ENCODE measurements at places on chromosomes 3 and 15.
A peak's percentile ranks its signal among the peaks of the same experiment; 100 is the strongest.

DNA sequence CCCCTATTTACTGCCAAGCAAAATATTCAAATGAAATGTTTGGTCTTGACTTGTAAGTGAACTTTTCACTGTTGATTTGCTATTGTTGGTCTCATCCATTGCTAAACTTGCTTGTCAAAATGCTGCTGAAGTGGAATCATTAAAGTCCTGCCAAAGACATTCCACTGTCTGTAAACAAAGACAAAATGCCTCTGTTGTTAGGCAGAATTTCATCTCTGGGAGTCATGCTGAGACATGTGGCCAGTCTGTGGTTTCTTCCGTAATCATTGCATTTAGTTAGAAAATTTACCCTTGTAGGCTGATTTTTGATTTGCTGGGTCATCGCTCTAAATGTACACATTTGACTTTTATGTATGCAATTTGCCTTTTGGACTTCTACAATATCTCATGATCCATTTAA is 577.7 kb downstream of the MECOM start:
- DNase-seq: peak; percentile 4

DNA sequence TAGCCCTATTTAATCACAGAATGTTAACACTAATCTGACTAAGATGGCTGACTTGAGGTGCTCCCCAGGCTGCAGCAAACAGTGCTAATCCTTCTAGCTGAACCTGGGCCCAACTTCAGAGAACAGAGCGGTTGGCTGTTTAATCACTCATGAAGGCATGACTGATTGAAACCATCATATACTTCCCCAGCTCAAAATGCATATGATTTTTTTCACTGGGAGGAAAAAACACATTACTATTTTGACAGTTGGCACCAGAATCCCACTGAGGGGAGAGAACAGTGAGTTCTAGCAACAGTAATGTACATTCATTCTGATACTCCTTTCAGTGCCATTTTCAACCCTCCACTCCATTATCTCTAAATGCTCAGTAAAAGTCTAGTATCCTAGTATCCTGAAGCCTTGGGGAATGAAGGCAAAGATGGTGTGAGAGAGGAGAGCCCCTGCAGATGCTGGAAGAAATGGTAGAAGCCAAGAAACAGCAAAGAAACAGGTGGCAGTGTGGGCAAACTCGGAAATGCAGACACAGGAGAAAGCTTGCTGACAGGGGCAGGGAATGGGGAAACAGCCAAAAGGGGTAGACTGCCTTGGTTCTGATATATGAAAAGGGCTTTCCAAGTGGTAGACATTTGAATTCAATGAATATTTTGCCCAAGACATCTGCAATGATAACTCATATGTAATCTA is 34.4 kb upstream of the CASR start:
- no peak for DNase-seq

DNA sequence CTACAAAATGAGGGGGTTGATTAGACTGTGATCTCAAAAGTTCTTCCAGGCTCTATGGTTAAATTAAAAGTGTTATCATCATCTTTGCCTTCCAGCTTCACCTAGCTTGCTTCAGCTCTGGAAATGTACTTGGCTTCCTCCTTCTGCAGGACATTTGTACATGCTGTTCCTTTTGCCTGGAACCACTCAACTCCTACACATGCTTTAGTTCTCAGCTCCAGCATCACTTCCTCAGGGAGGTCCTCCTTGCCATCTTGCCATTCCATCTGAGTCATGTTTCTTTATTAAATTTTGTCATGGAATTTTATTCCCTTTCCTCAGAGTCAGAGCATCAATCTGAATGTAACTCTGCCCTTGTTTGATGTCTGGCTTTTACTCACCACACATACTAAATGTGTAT is 158.6 kb upstream of the FEZF2 start:
- DNase-seq: no peak

- no peak for DNase-seq
Measured at GRCh38 chr3:15331606-15332404, 581 bp downstream of the SH3BP5 start.

DNA sequence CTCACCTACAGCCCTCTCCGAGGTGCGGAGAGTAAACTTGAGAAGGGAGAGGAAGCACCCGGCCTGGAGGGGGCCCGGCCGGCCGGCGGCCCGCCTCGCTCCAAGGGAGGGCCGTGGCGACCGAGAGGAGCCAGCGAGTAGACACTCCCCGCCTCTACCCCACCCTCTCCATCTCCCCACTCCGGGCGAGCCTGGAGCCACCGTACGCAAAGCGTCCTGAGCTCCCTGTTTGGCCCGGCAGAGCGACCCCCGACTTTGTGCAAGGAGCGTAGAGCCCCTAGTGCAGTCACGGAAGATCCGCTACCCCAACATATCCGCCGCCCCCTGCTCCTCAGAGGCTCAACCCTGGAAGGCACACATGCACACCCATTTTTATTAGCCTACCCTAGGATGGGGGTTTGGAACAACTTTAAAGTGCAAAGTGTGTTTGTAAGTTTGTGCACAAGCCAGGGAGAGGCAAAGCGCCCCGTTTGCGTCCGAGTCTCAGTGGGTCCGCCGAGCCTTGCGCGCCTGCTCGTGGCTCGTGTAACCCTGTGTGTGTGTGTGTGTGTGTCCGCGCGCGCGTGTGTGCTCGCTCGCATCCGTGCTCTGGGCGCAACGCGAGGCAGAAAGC is 508 bp upstream of the SMAD6 start:
- peak; percentile 80 for DNase-seq

- no peak for DNase-seq
Measured at GRCh38 chr15:98794211-98794610, 145.9 kb downstream of the IGF1R start.

DNA sequence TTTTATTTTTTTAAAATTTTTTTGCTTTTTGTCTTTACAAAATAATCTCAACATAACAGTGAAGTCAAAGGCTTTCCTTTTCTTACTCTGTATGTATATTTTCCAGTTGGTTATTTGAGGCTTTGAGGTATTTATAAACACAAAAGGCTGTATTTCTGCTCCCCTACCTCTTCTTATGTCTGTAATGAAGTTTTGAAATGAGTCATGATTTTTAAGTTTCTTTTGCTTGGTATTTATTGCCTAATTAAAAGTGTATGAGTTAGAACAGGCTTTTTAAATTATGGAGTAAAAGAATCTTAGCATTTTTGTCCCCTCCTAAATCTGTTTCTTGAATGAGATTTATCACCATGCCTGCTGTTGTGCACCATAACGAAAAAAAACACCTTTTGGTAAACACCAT is 66.0 kb downstream of the DCUN1D1 start:
- DNase-seq: no peak

DNA sequence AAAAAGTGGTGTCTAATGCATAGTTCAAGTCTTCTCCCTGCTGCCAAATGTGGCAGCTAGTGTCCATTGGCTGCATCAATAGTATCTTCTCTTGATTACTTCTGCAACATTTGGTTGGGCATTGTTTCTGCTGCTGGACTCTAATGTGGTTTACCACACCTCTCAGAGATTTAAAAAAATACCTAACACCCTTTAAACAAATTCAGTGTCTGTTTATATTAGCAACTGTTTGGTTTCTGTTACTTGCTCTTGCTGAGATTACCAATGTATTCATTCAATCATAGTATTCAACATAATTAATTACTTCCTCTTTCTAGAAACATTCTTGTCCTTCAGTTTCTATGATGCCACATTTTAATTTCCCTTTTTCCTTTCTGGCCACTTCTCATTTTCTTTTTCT is 20.3 kb upstream of the NECTIN3 start:
- DNase-seq: no peak

DNA sequence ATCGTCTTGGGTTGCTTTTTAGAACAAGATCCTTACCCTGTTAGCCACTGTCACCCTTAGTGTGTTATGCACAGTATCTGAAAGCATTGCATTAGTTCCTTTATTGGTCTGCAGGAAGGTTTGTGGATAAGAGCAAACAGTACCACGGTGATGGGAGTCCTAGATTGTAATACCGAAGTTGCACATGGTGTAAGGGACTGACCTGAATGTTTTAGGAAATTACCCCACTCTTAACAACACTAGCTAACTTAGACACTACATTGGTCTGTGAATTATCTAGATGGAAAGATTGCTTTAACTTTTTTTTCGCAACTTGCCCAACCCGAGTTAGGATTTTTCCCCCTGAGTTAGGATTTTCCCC is 1.3 kb downstream of the STT3B start:
- DNase-seq: no peak

GRCh38 chr15:69391046-69391757 is 22.9 kb upstream of the KIF23 start:
- DNase-seq: no peak

DNA sequence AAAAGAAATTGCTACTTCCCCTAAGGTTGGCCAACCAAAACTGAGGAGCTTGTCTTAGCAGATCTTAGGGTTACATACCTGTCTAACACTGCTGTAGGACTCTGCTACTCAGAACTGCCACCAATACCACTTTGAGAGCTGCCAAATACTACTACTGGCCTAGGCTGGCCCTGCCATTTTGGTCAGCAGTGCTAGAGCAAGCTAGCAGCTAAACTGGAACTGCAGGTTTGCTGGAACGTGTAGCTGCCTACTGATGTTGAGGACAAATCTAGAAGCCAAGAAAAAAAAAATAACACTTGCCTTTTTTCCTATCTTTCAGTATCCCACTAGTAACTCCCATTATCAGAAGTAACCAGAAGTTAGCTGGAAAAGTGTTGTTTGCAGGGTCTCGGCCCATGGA is 387.4 kb downstream of the RBMS3 start:
- DNase-seq: no peak

DNA sequence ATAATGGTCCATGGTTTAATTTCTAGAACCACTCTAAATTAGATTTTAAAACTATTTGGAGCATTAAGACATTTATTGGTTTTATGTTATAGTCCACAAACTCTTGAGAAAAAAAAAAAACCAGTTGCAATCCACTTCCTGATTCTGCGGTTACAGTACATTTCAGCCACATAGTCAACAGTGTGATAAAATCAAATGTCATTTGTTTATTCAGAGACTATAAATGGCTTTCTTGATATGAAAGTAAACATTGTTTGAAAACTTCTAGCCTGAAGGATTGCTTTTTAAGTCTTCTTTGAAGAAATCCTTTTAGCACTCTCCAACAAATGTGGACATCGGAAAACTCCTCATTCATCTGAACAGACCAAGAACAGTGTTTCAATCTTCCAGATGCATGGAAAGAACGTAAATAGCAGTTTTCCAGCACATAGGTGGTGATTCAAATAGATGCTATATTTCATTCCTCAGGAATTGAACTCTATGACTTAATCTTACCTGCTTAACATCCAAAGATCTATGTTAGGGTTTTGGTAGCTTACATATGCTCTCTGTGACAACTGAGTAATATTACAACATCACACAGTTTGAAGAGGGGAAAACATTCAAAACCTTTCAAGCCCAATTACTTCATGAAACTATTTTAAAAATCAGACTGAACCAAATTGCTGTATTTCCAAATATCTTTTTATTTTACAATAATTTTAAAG is 87.8 kb upstream of the UBE2E2 start:
- DNase-seq: no peak

- DNase-seq: no peak
Measured at GRCh38 chr3:32354362-32354778, 37.3 kb upstream of the CMTM7 start.

- no peak for DNase-seq
Measured at GRCh38 chr15:75531041-75531450, 48.1 kb downstream of the PTPN9 start.

GRCh38 chr3:188367678-188368077 is 213.7 kb downstream of the LPP start:
- DNase-seq: no peak

GRCh38 chr3:195732940-195733339 is 12.2 kb downstream of the MUC20 start:
- no peak for DNase-seq

- DNase-seq: peak; percentile 55
Measured at GRCh38 chr15:63939531-63940130, 105.9 kb upstream of the HERC1 start.

DNA sequence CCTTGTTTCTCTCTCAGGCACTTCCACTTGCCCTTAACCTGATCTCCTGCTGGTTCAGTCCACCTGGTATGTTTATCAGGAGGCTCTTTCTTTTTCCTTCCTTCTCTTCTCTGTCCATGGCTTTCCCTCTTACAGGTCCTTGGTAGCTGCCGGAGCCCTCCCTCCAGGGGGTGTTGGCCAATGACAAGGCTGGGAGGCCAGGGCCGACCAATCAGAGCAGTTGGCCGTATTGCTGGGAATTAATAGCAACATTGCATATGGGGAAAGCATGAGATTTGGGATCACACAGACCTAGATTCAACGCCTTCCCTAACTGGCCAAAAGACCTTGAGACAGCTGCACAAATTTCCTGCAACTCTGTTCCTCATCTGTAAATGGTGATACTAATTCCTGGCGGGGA is 62.4 kb downstream of the CEMIP start:
- DNase-seq: no peak
